Lung (tissue), 17 donors: ENCODE measurements at places on chromosomes 2 and 18.
A peak's percentile ranks its signal among the peaks of the same experiment; 100 is the strongest.

- DNase-seq, result no peak
Measured at GRCh38 chr2:100241236-100241635, 81.1 kb downstream of the LONRF2 start.

GRCh38 chr2:219369447-219369861 lies 18.3 kb downstream of the DNPEP start:
- DNase-seq, result peak; percentile 92

- DNase-seq, result no peak
Measured at GRCh38 chr2:143296089-143296488, 166.9 kb downstream of the ARHGAP15 start.

GRCh38 chr2:61898810-61899209 lies 6.7 kb upstream of the COMMD1 start:
- DNase-seq, result peak; percentile 29

DNA sequence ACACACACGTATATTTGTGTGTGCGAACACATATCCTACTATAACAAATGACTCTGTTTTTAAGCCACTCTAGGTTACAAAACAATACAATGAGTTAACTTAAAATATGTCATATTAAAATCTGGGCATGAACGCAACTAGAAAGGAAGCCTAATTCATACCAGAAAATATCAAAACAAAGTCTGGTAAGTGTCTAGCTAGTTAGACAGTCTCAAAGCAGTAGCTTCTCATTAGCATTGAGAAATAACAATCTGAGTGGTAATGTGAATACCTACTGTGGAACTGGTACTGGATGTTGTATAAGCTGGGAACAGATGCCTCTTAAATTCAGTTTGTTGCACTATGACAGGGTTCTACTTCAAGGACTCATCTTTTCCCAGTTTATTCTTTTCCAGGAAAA lies 32.5 kb upstream of the WIPF1 start:
- no peak for DNase-seq

GRCh38 chr2:150644298-150645067 lies 157.0 kb upstream of the RND3 start:
- no peak for DNase-seq

DNA sequence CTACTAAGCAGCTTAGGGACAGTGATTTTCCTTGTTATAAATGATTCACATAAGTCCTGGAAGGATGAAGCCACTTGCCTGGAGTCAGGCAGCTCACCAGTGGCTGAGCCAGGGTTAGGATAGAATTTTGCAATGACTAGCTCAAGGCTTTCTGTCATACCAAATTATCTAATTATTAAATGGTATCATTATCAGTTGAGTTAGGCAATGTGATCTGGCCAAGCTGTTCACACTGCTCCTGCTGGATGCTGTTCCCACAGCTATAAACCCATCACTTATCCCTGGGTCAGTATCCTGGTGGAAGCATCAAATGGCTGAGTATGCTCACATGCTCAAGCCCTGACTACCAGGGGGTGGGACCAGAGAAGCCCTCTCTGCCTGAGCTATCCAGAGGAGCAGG lies 235.2 kb downstream of the MTX2 start:
- DNase-seq, result no peak

DNA sequence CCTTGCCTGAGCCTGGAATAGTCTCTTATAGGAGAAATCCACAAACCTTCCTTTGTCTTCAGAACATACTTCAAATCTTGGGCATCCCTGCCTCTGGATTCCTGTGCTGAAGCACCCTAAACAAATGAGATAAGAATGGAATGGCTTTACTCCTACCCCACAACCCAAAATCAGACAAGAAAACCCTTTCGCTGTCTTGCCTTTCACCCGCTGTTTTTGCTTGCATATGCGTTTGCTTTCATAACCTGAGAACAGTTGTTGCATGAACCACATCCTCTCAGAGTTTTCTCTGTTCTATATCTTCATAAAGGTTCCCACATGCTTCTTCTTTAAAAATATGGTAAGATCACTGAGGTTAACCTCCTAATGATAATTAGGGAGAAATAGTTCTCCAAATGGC lies 132.1 kb upstream of the MAP3K20 start:
- DNase-seq, result no peak

- no peak for DNase-seq
Measured at GRCh38 chr2:176114930-176115625, 1.5 kb upstream of the HOXD10 start.

GRCh38 chr18:26268454-26268853 lies 42.2 kb downstream of the TAF4B start:
- no peak for DNase-seq

GRCh38 chr2:152247337-152247695 lies 71.8 kb upstream of the STAM2 start:
- no peak for DNase-seq

DNA sequence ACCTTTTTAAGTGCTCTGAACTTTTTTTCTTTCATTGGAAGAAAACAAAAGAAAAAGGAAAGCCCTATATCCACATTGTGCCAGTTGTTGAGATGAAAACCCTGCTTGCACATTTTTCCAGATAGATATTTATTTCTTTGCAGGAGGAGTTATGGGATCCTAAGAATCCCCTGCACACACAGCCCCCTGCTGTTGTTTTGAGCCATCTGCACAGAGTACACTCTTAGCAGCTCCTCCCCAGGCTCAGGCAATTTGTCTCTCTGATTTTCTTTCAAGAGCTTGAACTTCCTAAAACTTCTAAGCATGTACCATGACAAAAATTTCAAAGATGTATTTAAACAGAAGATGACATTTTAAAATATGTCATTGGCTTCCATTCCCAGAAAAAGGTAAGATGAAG lies 436.9 kb downstream of the METTL4 start:
- no peak for DNase-seq

DNA sequence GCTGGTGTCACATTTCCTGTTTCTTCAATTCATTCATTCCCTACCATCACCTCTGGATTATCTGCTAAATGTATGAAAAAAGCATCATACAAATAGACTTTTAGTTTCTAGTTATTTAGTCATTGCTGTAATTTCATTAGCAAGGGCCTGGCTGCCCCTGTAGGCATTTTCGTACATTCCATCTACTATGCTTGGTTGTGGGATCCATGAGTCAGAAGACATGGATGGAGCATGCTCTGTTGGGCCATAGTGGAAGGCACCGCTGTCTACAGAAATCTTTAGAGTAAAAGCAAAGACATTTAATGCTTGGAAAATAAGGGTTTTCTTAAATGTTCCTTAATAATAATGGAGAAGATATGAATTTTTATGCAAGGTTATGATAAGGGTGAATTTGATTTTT lies 324.8 kb upstream of the MEIS1 start:
- DNase-seq, result no peak
